Large intestine (tissue), 12 donors: ENCODE measurements at places on chromosomes 7 and 10. TPM values are rescaled to one million over a fixed set of nuclear protein-coding genes. Genes with fewer than 3 reads are reported as not detected.

DNA sequence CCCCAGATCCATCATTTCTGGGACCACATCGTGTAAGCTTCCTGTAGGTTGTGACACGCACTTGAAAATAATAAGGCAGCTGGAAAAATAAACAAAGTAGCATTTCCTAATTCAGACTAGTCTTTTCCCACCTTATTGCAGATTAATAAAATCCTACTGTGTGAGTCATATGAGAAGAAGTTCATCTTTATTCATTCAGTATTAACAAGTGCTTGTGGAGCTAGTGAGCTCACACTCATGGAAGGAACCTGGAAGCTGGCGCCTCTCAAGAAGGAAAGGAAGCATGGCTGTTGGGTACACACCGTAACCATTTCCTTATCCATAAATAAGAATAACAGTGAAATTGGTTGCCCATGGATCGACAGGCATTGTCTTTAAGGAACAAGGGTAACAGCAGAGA lies 152.6 kb upstream of the PFKP start:
- DNase-seq, result no peak
- H3K4me1 ChIP-seq, result no peaks in the 10 kb centered on the region
- H3K27me3 ChIP-seq, result no peaks in the 10 kb centered on the region

DNA sequence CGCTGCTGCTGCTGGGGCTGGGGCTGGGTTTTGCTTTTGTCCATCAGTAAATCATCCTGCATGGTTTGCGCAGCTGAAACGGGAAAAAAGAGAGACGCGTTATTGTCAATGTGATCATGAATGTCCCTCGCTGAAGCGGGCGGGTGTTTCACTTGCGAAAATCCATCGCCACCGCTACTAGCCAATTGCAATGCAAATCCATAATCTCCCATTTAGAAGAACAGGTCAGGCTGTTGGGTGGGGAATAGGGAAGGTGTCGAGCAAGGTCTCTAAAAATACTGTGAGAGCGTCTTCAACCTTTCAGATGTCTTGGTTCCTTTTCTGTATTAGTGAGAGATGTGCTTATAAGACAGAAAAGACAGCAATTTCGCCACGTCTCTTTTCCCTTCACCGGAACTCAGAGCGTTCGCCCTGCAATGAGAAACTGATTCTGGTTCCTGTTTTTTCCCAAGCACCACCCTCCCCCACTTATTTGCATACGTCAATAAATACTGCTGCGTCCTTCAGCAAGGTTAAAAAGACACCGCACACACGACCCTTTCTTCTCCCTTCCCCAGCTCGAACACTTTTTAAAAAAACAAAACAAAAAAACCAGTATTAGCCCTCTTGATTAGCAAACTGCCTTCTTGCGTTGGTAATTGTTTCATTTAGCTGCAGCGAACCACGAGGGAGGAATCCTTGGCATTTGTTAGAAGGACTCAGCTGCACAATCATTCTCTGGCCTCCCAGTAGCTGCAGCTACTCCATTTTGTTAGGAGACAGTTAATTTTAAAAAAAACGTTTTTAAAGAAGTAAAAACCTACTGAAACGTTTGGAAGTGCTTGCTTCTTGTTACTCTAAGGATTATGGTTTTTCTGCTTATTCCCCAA lies 50.4 kb downstream of the CPEB3 start:
- H3K4me1 ChIP-seq, result peaks cover 9% of the 10 kb centered on the region
- DNase-seq, result peak; percentile 87
- peak overlapping the region; percentile 65 for H3K4me3 ChIP-seq
- no peaks in the 10 kb centered on the region for H3K27me3 ChIP-seq

- H3K36me3 ChIP-seq, result peaks cover 39% of the 10 kb centered on the region
- H3K4me1 ChIP-seq, result no peaks in the 10 kb centered on the region
- H3K27ac ChIP-seq, result no peak overlapping the region
- no peak overlapping the region for H3K4me3 ChIP-seq
- H3K27me3 ChIP-seq, result no peaks in the 10 kb centered on the region
- DNase-seq, result no peak
Observed at GRCh38 chr7:16698200-16698905, 52.4 kb downstream of the BZW2 start.

Gene H2BK1
- not detected for polyA plus RNA-seq

Gene FAM25G
- polyA plus RNA-seq, result not detected

Gene CABCOCO1
- 1.8 TPM for polyA plus RNA-seq
